ENCODE measurements at places on chromosomes 7 and 10.

DNA sequence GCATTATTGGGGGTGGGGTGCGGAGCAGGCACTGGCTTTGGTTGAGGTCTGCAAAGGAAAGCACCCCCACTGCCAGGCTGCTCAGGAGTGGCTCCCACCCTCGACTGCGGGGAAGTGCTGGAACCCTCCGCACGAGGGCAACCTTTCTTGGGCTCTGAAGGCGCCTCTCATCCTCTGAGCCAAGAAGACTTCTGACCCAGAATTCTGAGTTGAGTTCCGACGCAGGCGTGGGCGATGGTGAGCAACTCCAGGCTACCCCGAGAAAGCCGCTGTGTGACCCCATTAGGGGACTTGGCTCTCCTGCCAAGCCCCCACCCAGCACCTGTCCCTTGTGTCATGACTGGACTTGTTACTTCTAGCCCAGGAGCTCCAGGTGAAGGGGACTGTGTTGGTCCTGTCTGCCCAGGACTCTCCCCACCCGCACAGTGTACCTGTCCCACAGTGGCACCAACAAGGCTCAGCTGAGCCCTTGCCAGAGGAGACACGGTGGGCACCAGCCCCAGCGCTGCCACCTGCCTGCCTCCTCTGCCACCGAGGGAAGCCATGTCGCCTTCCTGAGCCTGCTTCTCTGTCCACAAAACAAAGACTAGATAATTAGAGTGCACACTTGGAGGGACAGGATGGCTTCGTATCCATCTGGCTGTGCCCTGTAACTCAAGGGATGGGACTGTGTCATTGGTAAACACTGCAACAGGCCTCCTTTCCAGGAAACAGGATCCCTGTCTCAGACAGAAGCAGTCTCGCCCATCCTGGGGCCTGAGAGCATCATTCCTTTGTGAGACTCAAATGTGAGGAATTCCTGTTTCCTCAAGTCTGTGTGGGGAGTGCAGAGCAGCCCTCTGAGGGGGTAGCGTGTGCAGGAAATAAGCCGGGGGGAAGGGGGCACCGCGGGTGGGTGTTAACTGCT lies 128.8 kb downstream of the LHPP start:
- DNase-seq, result no peak

GRCh38 chr7:107428642-107429041 lies 41.2 kb upstream of the GPR22 start:
- DNase-seq, result no peak

GRCh38 chr10:13376746-13377145 lies 28.7 kb upstream of the SEPHS1 start:
- DNase-seq, result no peak

GRCh38 chr10:35167342-35167741 lies 40.7 kb downstream of the CREM start:
- DNase-seq, result no peak

- no peak for DNase-seq
These were observed 34.7 kb upstream of the CFAP46 start for GRCh38 chr10:132977076-132977475.

DNA sequence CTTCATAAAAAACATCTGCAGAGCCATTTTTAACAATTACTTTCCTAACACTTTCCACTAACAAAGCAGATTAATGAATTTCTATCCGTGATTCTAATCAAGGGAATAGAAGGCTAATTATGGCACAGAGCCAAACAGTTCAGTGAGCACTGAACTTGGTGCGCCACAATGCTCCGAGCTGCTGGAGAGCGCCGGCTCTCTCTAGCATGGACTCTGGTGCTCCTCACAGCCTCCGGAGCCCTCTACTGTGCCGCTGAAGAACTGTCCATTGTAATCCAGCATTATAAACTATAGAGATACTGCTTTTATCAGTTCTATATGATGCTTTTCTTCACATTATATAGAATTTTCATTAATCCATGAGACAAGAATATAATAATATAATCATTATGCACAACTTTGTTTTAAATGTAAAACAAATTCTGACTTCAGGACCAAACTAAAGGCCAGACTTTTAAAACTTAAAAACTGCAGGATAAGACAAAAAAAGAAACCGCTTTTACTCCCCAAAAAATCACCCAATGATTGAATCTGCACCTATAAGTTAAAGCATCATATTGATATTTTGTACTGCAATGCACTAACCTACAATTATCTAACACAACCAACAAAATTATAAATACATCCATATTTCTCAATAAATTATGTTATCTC lies 123.6 kb downstream of the RNF32 start:
- DNase-seq, result peak; percentile 68

DNA sequence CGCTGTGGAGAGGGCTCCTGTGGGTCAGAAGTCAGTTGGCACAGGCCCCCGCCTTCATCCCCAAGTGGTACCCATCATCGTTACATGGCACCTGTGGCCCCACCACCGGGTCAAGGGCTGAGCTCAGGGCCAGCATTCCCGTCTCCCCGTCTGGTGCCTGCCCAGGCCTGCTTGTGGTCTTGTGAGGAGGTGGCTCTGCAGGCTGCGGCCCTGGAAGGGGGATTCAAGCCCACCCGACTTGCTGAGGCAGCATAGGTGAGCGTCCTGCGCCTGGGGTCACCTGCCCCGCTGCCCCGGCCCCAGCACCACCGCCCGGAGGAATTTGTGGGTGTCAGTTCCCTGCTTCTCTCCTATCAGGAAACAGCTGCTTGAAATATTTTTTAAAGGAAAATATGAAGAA lies 53.0 kb upstream of the EN2 start:
- no peak for DNase-seq

- DNase-seq, result no peak
These were observed 103.1 kb downstream of the SEMA3C start for GRCh38 chr7:80815733-80816132.

GRCh38 chr10:24202181-24202570 lies 6.8 kb upstream of the KIAA1217 start:
- no peak for DNase-seq

GRCh38 chr7:23672033-23672432 lies 8.0 kb upstream of the FAM221A start:
- peak; percentile 14 for DNase-seq

GRCh38 chr10:44723082-44723481 lies 188.1 kb upstream of the TMEM72 start:
- no peak for DNase-seq

- DNase-seq, result no peak
These were observed 38.9 kb upstream of the GDF10 start for GRCh38 chr10:47261121-47261520.

GRCh38 chr10:6123532-6123931 lies 34.7 kb downstream of the RBM17 start:
- DNase-seq, result no peak

DNA sequence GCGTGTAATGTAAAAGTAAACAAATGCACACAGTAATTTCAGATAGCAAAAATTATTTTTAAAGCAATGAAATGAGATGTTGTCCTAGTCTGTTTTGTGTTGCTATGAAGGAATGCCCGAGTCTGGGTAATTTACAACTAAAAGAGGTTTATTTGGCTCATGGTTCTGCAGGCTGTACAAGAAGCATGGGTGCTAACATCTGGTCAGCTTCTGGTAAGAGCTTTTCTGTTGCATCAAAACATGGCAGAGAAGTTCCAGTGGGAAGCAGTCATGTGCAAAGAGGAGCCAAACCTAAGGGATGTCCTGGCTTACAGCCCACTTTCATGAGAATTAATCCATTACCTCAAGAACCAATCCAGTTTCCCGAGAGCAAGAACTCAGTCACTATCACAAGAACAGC lies 62.9 kb upstream of the MNX1 start:
- DNase-seq, result no peak

DNA sequence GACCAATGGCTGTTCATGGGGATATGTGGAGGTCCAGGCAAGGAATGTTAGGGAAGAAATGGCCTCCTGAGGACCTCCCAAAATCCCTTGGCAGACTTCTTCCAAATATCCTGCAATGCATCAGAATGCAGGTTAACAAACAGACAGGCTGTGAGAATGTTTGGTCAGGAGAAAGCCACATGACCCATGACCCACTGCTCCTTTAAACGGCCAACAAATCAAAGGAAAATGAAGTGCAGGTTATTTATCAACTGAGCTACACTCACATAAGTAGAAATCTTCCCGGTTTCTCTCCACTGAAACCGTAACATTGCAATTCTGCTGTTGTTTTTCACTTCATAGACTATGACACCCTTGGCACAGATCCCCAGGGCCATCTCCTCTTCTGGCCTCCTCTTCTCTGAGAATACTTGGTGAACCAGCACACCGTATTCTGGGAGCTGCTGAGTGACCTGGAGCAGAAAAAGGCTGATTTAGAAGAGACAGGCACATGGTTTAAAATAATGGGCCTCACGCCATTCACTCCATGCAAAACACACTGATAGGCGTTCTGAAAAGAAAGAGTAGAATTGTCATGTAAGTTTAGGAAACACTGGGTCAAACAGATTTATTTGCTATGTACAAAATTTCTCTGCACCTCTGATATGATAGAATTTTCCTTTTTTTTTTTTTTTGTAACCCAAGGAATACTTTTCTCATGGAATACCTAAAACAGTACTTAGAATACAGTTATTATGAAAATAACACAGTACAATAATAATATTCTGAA lies 67.8 kb downstream of the FRMPD2 start:
- no peak for DNase-seq

- DNase-seq, result no peak
These were observed 11.6 kb downstream of the NKX2-3 start for GRCh38 chr10:99544322-99544721.

DNA sequence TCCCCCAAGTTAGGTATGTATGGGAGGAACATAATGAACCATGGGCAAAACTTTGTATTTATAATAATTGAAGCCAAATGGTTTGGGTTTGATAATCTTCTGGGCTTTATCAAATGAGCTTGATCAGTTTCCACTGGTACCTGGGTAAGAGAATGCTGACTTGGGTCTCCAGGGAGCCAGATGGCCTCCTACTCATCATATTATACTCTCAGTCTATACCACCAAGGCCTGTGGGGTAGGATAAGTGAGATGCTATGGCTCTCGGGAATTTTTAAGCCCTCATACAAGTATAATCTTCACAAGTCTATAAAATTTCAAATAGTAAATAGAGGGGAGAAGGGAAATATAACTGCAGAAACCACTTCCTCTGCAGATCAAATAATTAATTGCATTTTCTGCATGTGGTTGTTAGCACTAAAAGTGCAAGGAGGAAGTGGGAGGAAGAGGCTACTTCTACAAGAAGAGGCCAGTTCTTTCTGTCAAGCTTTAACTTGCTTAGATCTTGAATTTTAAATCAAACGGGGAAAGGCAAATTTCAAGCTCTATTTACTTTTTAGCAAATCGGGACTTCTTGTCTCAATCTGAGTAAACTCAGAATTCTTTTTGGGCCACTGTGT lies 349.0 kb downstream of the SORCS1 start:
- no peak for DNase-seq

DNA sequence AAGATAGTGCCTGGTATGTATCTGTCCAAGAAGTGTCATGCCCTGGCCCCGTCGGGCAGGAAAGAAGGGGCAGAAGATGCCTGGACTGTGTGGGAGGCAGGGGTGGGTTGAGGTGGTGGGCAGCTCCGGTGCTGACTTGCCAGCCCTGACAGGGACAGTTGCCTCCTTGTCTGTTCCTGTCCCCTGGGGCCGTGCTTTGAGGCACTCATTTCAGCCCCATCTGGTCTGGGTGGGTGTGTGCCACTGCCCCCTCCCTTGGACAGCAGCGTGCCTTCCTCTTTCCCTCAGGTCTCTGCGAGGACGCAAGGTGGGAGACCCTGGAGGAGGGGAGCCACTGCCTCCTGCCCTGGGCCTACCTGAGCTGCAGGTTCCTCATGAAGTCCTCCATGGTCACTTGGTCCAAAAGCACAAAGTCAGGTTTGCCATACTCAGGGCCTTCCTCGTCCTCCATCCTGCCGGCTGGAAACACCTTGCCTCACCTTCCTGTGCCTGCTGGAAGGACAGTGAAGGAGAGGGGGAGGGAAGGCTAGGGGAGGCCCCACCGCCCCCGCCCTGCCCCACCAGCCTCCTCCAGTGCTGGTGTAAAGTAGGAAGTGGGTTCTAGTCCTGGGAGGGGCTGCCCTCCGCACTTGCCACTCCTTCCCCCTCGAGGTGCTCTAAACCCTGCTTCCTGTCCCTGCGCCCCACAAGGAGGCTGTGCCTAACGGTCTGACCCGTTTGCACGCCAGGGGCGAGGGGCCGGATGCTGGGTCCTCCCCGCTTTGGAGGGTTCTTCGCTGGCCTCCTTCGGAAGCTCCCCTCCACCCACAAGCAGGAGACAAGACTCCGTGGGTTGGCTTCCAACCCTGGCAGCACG lies at the start of gene MYO1G:
MYO1G (minus strand) TSS at position 505 of the 856 bp plus-strand sequence; CDS start at position 451, 54 bp downstream.
- DNase-seq, result no peak

DNA sequence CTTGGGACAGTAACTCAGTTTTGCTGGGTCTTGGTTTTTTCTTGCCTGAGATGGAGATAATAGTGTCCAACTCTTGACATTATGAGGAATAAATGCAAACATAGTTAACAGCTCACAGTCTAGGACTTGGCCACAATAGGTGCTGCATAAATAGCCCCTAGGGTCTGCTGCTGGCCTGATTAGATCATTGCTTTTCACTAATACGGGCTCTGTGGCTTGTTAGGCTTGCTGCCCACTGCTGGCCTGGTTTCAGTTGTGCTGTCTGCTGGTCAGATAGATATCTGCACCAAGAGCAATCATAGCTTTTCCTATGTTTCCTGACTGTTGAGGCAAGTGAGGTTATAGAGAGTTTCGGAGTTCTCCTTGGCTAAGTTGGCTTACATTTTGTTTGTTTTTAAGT lies 246.1 kb downstream of the DNAJB9 start:
- DNase-seq, result no peak

DNA sequence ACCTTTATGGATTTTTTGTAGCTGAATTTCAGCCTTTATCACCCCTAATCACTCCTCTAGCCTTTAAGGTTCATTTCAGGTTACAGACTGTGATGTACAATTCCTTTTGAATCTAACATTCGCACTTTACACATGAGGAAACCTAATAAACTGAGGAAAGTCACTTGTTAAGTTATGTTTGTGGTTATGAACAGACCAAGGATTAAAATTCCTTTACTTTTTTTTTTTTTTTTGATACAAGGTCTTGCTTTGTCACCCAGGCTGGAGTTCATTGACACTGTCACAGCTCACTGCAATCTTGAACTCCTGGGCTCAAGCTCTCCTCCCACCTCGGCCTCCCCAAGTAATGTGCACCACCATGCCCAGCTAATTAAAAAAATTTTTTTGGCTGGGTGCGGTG lies 3.6 kb downstream of the MCU start:
- no peak for DNase-seq

- DNase-seq, result peak; percentile 36
These were observed 13.2 kb downstream of the EPHA1 start for GRCh38 chr7:143395187-143396149.

DNA sequence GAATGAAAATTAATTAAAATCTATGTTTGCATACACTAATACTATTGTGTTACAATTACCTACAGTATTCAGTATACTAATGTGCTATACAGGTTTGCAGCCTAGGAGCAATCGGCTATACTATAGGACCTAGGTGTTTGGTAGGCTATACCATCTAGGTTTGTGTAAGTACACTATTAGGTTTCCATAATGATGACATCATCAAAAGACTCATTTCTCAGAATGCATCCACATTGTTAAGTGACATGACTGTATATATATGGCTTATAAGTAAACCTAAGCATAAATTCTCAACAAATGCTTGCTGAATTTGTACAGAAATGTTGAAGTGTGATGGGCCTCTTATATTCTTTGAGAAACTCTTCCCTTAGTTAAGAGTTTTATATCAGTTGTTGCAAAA lies 206.5 kb upstream of the ZWINT start:
- no peak for DNase-seq

All from ELR (cell line).